ACHN (cell line): ENCODE measurements at places on chromosomes 11 and 22.

DNA sequence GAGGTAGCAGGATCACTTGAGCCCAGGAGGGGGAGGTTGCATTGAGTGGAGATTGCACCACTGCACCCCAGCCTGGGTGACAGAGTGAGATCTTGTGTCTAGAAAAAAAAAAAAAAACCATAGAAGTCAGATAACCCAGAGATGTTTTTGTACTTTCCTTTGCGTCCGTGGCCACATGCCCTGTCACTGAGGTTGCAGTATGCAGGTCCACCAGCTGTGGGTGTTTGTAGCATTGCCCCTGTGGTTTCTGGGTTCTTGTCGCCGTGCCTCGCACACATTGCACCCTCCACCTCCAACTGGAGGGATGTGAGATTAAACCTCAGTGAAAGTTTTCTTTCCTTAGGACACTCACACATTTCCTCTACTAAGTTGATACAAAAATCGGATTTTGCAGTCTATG is 70.3 kb downstream of the TNRC6B start:
- DNase-seq, result no peak

DNA sequence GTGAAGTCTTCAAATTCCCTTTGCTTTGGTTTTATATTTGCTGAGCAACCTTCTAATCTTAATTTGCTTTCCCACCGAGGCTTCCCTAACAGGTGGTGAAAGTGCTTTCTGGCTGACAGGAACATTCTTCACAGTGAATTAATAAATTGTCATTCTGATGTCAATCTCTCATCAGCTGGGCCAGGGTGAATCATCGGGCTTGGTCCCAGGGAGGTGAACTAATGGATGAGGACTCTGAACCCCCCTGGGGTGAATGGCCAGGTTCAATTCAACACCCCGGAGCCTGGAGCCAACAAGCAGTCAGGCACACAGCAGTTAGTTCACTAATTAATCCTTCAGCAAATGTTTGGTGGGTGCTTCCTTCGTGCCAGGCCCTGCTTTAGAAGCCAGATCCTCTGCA is 155.4 kb upstream of the PDGFD start:
- no peak for DNase-seq

- DNase-seq, result no peak
Observed at GRCh38 chr11:88709567-88709966, 356.2 kb downstream of the GRM5 start.

DNA sequence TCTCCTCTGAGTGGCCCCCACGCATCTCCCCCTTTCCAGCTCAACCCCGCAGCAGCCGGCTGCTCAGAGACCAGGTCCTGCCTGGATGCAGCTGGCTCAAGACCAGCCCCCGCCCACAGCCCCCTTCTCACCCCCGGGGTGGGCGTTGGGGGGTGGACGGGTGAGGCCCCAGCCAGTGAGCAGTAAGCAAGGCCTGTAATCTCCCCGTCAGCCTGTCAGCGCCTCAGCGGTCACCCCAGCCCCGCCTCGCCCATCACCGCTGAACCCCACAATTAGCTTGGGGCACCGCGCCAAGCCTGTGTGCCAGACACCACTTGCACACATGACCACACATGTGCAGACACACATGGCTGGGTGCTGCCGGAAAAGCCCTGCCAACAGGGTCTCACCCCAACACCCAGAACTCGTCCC is 5.9 kb downstream of the PLXNB2 start:
- DNase-seq, result no peak

DNA sequence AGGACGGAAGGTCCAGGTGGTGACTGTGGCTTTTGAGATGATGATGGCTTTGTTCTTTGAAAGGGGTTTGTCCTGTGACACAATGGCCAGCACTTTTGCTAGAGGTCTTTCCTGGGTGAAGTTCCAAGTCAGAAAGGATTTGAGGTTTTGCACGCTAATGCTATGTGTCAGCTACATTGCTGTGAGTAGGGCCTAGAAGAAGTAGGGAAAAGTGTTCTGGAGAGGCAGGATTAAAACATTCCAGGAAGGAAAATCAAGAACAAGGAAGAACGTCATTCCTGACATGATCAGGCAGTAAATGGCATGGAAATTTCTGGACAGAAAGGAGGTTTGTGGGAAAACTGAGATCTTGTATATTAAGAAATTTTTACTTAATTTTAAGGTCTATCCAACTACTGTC is 290.7 kb downstream of the NTM start:
- no peak for DNase-seq

DNA sequence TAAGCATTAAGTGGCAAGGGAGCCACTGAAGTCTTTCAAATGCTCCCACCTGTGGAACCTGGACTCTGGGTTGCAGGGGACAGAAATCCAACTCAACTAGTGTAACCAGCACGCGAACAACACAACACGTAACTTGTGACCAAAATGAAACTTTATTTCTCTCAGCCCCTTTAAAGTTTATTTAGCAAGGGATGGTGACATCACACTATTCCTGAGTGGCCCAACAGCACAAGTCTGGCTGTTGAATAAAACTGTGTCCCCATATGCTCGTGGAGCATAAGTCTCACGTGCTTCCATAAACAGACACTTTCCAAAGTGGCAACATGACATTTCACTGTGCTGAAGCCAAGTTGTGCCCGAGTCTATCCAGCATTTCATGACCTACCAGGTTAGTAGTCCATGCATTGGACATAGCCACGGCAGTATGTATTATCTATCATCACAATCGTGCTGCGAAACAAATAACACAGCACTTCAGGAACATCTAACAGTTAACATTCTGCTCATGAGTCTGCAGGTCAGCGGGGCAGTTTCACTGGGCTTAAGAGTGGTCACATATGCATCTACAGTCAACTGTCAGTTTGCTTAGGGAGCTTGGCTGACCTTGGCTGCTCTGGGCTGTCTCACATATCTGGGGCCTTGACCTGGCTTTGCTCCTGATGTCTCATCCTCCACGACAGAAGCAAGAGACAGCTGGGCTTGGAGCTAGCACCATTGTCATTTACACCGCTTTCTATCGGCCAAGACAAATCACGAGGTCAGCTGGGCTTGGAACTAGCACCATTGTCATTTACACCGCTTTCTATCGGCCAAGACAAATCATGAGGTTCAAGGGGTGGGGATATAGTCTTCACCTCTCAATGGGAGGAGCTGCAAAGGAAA is 35.0 kb upstream of the LMO2 start:
- DNase-seq, result no peak

GRCh38 chr22:28772633-28773460 is at the start of gene CCDC117:
Gene CCDC117 (plus strand): TSS chr22:28772695. CDS start chr22:28772850, 155 bp downstream.
- DNase-seq, result peak; percentile 92

- no peak for DNase-seq
Observed at GRCh38 chr11:122101625-122102291, 14.3 kb downstream of the BLID start.

DNA sequence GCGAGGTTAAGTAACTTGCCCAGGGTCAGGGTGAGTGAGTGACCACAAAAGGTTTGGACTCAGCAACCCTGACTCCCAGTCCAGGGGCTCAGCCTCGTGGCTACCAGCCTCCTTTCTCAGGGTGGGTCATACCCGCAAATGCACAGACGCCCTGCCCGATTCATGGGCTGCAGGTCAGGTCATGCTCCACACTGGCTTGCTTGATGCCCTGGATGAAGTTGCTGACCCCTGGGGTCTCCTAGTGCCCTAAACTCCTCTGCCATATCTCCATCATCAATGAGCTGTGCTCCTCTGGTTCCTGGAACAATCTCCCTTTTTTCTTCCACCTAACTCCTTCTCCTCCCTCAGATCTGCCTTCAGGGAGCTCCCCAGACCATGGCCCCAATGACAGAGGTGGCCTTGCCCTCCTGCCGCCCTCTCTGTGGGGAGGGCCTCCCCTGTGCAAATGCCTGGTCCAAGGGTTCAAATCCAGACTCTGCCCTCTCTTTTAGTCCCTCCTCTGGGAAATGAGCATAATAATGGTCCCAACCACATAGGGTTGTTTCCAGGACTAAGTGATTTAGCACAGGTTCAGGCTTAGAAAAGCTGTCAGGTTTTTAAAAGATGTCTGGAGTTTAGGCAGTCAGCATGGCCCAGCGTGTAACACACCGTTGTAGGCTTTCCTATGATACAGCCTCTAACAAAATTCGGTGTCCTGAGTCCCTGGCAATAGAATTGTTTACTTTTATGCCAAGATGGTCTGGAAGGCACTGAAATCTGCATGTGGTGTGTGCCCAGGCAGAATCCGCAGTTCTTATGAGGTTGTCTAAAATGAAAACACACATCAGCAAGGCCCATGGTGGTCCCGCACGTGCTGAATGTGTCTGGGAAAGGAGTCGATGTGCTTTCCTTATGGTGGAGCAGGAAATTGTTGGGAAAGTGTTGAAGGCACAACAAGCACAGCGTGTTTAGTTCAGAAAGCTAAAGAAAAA is 63.6 kb downstream of the CD82 start:
- DNase-seq, result no peak

DNA sequence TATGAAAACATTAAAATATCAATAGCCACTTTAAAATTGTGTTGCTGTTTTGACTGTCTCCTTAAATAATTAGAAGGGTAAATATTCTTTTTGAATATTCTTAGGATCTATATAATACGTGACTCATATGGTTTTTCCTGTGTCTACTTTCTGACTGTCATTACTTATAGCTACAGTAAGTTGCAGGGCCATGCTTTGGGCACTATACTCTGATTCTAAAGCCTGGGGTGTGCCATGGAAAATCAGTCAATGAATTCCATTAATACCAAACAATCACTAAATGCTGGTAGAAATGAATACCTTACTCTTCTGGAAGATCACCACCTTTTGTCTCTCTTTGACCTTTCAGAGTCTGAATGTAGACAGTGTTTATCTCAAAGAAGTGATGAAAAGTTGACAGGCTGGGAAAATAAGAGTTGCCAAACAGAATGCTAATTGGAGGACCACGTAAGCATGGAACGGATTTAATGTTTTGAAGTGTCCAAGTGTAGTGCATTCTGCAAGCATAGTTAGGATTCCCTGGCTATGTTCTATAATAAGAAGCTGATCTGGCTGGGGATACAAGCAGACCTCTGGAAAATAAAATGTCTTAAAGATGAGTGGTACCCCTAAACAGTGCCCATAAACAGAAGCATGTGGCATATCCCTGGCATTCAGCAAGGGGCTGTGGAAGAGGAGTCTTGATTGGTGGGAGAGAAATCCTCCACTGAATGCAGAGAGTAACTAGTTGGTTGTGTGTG is 16.8 kb downstream of the LUZP2 start:
- DNase-seq, result no peak

GRCh38 chr22:19823902-19824211 is 30.8 kb downstream of the GNB1L start:
- DNase-seq, result no peak

DNA sequence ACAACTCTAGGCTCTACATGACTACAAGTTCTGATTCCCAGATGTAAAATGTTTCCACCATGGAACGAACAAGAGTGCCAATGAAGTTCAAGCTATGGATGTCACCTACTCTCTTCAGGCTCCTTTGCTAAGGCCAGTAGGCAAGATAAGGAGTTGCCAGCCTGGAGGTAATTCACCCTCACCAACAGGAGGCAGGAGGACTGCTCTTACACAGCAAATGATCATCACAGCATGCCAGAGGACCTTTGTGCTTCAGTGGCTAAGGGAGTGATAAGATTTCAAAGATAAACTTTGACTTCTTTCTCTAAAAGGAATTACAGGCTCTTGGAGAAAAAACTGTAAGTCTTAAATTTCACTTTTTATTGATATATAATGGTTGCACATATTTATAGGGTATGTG is 54.1 kb upstream of the SLC36A4 start:
- DNase-seq, result no peak

DNA sequence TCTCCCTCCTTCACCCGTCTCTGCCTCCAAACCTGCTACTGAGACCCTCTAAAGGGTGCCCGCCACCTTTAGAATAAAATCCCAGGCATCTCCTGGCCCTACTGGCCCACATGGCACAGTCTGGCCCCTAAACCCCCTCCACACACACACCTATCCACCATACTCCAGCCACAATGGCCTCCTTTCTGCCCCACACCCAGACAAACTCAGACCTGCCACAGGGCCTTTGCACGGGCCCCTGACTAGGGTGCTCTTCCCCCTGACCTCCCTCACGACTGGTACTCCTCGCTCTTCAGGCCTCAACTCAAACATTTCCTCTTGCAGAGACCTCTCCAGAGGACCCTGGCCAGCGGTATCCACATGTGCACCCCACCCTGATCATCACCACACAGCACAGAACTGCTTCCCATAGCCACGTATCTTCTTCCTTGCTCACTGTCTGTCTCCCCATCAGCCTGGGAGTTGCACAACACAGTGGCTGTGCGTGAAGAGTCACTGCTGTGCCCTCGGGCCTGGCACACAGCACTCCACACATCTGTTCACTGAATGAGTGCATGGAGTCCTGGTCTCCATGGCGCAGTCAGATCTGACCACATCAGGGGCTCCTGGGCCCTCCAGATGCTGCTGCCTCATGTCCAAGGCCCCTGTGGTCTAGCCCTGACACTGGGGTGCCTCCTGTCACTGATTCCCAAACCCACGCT is 66.2 kb upstream of the TCF20 start:
- DNase-seq, result no peak

DNA sequence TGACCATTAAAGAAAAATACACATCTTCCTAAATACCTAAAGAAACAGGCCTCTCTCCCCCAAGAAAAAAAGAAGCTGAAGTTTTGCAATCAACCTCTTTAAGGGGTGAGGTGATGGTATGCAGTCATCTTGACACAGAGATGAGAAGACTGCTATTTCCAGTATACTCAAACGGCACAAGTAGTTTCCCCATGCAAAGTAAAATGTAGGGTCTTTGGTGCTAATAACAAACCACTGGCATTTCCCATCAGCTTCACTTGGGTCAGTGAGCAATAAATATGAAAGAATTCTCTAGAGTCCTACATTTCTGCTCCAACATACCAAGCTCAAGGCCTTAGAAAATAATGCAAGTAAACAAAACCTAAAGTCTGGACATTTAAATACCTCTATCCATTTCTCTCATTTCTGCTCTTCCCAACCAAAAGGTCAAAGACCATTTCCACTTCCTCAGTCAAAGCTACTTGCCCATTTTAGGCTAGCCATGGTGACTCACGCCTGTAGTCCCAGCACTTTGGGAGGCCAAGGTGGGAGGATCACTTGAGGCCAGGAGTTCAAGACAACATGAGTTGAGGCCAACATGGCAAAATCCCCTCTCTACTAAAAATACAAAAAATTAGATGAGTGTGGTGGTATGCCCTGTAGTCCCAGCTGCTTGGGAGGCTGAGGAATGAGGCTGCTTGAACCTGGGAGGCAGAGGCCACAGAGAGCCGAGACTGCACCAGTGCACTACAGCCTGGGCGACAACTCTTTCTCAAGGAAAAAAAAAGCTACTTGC is 39.5 kb upstream of the CHRNA10 start:
- no peak for DNase-seq

GRCh38 chr11:38582756-38583155 is 1984.7 kb upstream of the RAG2 start:
- DNase-seq, result no peak

GRCh38 chr22:33927752-33928151 is 7.5 kb upstream of the LARGE1 start:
- no peak for DNase-seq

GRCh38 chr11:78298291-78298771 is 109.6 kb downstream of the USP35 start:
- no peak for DNase-seq

GRCh38 chr11:72389116-72389515 is 45.2 kb downstream of the CLPB start:
- no peak for DNase-seq
